ENCODE measurements at places on chromosomes 3 and 15.

DNA sequence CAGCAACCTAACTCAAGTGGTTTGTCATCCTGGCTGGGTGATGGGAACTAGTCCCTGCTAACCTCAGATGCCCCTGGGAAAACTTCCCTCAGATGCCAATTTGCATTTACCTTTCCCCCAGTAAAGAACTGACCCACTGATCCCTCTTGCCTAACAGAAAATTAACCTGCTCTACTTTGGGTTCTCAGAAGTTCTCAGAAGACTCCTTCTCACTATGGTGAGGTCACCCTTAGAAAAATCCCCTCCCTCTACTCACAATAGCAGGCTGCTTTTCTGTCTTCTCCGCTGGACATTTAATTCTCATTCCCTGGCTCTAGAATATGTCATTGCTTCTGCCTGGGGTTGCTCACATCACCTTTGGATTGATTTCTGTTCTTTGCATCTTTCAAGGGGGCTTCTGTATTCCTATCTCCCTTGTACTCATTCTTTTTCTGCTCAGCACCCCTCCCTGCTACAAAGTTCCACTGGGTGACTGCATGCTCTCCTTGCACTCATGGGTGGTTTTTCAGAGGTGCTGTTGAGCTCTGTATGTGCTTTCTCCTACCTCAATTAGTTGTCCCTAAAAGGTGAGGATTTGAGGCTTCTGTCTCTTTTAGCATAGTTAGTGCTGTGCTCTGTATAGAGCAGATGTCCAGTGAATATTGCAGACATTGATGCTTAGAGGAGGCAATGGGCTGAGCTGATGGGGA, 869 bp downstream of the PLA1A start:
- DNase-seq: no peak

DNA sequence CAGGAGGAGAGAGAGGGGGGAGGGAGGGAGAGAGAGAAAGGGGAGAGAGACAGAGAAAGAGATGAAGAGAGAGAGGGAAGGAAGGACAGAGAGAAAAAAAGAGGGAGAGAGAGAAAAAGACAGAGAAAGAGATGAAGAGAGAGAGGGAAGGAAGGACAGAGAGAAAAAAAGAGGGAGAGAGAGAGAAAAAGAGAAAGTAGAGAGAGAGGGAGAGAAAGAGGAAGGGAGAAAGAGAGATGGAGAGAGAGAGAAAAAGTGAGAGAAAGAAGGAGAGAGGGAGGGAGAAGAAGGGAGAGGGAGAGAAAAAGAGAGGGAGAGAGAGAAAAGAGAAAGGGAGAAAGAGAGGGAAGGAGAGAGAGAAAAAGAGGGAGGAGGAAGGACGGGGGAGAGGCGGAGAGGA, 204.2 kb downstream of the SV2B start:
- DNase-seq: no peak

- DNase-seq: no peak
These were observed 19.5 kb downstream of the AVEN start for GRCh38 chr15:34019369-34019990.

DNA sequence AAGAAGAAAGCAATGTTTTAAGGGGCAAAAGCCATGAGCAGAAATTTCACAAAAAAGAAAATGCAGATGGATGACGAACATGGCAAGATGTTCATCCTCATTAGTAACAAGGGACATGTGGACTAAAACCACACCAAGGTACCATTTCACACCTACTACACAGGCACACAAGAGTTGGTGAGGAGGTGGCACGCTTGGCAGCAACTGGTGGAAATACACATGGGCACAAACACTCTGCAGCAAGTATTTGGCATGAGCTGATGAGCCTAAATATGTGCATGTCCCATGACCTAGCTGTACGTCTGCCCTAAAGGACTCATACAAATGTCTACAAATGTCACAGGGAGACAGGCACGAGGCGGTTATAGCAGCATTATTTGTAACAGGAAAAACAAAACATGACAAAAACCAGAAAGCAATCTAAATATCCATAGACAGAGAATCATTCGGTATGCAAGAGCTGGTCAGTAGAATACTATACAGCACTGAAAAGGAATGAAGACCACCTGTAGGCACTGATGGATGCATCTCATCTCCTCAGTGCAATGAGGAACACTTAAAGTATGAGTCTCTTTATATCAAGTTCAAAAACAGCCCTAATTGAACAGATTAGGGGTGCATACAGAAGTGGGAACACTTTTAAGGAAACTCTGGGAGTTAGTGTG, 11.5 kb upstream of the FBLN2 start:
- no peak for DNase-seq

DNA sequence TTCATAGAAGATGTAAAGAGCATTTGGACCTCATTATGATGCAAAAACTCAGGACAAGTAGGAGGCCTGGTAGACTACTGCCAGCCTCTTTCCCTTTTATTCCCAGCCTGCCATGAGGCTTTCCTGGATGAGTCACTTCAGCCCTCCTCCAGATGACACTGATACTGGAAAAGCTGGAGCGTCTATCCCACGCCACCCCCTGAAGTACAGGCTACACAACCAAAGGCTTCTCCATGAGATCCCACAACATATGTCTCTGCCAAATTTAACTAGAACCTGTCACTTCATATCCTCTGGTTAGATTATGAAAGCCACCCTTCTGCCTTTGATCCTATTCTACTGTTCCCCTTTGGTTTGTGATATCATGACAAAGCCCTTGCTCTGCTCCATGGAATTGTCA, 56.1 kb upstream of the CPNE4 start:
- no peak for DNase-seq

GRCh38 chr3:127037418-127037841, 54.5 kb downstream of the PLXNA1 start:
- no peak for DNase-seq

DNA sequence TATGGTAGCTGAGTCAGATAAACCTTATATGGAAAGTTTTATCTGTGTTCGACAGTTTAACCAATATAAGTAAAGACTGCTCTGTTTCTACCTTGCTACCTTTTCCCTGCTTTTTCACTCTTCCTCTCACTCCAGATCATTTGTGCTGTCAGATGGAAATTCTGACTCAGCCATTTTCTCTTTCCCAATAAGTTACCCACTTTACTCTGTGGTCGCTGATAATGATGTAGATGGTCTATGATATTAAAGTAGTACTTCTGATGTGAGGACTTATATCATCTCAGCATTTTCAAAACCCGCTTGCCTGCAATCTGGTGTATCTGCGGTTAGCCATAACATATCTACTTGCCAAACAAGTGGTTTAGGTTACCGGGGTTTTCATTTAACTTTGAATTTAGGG, 15.0 kb upstream of the UTS2B start:
- DNase-seq: no peak

DNA sequence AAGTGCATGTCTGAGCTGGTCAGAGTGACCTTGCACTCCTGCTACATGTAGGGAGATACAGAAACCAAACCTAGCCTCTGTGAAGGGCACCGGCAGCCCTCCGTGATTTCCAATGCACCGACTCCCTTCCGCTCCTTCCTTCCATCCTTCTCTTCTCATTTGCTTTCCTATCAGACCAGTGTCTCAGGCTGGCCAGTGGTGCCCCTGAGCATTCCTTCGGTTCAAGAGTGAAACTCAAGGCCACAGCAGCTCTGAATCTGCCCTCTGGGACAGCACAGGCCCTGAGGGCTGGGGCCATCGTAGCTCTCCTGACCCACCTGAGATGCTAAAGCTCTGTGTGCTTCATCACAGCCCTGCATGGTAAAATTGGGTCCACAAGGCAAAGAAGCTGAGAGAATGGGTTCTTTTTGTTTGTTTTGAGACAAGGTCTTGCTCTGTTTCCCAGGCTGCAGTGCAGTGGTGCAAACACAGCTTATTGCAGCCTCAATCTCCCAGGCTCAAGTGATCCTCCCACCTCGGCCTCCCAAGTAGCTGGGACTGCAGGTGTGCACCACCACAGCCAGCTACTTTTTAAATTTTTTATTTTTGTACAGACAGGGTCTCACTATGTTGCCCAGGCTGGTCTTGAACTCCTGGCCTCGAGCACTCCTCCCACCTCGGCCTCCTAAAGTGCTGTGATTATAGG, 2.3 kb upstream of the BMF start:
- no peak for DNase-seq

- no peak for DNase-seq
These were observed 261.3 kb downstream of the XXYLT1 start for GRCh38 chr3:195009616-195010015.

DNA sequence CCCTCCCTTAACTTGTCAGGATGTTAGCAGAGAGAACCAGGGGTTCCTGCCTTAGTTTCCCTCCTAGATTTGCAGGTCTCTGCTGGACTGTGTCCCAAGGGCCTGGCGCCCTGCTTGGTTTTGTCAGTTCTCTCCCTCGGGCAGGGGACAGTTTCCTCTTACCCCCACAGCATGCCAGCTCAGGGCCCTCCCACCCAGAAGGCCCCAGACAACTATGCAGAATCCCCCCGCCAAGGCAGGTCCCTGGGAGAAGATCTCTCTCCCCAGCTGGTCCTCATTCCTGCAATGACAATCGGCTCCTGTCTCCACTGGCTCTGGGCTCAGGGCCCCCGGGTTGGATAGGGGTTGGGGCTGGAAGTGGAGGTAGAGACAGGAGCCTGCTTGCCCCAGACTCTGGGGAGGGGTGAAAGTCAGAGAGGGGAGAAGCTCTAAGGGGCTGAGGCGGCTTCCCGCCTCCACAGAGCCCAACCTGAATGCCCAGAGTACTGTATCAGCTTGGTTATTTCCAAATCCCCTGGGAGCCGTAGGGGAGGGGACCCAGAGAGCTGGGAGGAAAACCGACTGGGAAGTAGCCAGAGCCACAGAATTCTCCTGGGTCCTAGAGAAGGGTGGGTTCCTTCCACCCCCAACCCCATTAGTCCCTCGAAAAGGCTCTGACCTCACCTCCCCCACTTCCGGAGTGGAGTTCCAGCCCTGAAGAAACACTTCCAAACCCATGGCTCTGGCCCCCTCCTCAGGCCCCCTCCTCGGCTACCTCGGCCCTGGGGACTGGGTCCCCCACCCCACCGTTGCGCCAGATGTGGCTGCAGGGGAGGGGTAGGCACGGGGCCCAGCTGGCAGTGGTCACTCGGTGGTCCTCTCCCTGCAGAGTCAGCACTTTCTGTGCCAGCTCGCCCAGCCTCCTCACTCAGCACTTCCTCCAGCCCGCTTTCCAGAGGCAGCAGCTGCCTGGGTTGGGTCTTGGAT, 3.8 kb upstream of the LOXL1 start:
- peak; percentile 89 for DNase-seq

DNA sequence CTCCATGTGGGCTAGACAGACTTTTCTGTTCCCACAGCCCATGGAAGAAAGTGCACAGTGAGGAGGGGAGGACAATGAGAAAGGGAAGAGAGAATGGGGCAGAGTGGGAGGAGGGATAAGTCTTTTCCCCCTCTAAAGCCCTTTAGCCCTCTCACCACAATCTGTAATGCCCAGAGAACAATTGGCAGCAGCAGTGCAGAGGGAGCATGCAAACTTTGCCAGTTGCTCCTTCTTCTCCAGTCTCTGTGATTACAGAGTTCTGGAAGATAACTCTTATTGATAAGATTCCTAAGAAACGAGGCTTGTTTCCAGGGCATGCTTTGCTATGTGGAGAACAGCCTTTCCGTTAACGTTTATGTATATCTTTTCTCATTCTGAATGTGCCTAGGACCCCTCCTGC, 50.0 kb upstream of the FMN1 start:
- DNase-seq: no peak

DNA sequence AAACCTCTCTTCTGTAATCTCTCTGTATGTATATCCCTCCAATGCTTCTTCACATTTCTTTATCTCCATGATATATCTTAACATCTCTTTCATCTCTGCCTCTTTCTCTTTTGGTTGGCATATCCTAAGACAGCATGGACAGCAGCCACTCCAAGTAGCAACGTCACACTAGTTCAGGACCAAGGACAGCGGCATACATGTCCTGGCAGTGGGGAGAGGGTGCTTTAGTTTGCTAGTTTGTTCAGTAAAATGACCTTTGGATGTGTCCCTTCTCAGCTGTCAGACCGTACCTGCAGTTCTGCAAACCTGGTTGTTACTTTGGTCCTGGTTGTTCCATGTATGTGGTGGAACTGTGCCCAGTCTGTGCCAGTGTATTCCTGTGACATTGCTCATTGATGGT, 225.6 kb upstream of the ROPN1 start:
- DNase-seq: no peak

DNA sequence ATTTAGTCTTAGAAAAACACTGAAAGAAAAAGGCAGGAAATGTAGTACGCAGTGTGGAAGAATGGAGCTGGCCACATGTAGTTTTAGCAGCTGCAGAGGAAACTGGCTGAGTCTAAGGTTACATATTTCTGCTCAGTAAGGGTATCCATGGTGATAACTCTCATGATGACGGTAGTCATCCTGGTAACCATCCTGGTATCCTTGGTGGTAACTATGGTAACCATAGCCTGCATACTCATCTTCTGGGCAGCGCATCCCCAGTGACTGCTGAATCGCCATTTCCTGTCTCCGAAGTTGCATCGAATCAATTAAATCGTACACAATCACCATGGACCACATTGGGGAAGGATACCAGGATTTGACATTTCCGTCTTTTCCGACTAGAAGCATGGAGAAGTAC, 35.7 kb downstream of the CCDC80 start:
- DNase-seq: peak; percentile 55

DNA sequence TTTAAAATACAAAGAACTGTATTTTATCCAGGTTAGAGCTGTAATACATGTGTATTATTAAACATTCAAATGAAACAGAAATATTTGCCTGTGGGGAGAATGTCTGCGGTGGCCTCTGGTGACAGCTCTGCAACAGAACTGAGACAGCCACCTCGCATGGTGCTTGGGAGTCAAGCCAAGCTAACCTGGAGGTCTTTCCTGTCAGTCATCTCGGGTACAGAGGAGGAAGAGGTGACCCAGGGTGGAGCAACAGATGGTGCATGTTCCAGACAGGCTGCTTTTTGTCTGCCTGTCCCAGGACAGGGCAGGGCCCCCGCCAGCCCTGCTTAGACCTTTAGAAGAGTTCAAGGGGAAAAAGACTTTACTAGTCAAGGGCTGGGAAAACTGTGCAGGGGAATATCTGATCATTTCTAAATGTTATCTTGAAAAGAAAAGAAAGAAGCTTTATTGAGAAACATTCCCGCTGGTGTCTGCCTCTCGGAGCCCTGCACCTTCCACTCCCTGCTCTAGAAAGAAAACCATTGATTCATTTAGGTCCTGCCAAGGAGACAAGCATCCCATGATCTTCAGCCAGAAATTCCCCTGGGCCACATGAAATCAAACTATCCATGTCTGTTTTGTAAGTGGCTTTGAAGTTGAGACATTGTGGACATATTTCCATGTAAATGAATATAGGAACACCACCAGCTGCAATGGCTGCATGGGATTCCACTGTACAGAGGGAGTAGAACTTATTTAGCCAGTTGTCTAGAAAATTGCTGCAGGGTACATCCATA, 5.5 kb upstream of the NR2E3 start:
- DNase-seq: no peak

DNA sequence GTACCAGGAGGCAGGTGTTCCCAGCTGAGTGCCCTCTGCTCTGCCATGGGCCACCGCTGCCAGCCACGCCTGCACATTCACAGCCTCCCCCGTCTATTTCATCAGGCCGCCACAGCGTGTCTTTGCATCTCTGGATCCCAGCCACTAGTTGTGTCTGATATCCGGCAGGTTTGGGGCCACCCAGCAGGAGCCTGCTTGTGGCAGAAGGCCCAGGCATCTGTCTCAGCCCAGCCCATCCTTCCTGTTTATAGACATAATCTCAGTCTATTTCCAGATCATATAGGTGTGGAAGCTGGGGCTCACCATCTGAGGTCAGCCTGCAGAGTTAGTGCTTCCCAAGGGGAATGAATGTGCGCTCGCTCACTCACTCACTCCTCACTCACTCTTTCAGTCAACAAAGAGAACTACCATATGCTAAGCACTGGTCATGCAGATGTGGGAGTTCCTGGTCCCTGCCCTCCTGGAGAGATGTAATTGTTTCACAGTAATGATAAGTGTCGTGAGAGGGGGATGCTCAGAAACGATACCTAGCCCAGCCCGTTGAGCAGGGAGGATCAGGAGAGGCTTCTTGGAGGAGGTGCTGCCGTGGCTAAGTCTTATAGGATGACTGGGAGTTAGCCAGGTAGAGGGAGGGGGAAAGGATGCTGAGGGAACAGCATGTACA, 60.6 kb downstream of the FGD5 start:
- DNase-seq: no peak
